NCI-H2029 (cell line): ENCODE measurements at places on chromosomes 3 and 15.

DNA sequence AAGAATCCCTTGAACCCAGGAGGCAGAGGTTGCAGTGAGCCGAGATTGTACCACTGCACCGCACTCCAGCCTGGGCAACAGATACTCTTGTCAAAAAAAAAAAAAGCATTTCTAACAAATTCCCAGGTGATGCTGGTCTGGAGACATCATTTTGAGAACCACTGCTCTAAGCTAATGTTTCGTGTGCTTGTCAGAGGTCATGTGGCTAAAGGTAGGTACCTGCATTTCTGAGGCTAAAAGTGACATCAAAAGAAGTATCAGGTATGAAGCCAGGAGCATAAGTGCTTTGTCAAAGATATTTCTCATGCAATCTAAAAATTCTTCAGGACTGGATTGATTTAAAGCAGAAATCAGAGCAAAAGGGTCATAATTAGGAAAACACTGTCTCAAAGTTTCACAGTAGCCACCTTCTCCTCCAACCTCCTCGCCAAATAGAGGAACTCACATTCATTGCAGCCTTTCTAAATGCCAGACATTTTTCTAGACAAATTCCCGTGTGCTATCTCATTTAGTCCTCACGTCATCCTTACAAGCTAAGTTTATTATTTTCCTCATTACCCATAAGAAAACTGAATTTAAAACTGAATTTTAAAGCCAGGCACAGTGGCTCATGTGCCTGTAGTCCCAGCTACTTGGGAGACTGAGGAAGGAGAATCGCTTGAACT lies 25.7 kb upstream of the GSK3B start:
- no peak for DNase-seq

GRCh38 chr3:88725440-88726165 lies 381.8 kb upstream of the EPHA3 start:
- DNase-seq, result no peak

- no peak for DNase-seq
Observed at GRCh38 chr3:159904455-159904854, 84.2 kb upstream of the IL12A start.

DNA sequence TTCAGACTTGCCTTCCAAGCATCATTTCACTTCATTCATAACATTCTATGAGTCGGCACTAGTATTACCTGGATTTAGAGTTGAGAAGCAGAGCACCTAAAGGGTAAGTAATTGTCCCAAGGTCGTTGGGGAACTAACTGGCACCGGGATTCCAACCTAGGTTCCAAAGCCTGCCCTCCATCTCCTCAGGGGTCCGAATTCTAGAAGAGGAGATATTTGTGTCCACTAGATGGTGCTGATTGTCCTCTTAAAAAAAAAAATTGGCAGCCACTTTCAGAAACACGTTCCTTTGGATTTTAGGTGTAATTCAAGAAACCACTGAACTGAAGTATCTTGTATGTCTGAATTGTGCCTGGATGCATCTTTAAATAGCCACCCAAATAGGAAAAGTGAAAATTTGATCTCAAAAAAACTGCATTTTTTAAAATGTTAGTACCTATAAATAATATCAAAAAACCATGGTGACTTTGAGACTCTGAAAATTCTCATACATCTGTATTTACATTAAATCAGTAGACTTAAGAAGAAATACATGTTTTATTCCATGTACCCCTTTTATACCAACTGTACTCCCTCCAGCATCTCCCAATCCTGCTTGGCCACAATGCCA lies 3.9 kb upstream of the FSIP1 start:
- peak; percentile 46 for DNase-seq

- no peak for DNase-seq
Observed at GRCh38 chr3:141218162-141218835, 13.3 kb upstream of the PXYLP1 start.

DNA sequence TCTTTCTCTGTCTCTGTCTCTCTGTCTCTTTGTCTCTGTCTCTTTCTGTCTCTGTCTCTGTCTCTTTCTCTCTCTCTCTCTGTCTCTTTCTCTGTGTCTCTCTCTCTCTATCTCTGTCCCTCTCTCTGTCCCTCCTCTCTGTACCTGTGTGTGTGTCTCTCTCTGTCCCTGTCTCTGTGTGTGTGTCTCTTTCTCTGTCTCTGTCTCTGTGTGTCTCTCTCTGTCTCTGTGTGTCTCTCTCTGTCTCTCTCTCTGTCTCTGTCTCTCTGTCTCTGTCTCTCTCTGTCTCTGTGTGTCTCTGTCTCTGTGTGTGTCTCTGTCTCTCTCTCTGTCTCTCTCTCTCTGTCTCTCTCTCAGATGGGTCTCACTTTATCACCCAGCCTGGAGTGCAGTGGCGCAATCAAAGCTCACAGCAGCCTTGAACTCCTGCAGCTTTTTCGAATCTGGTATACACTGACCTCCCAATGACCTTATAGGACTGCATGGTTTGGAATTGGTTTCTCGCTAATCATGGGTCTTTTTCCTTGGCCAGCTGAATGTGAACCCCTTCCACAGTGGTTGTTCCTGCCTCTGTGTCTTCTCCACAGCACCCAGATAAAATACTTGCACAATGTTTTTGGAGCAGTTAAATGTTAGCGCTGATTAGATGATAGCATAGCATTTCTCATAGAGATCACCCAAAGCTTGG lies 102.6 kb upstream of the KLHL25 start:
- DNase-seq, result no peak

GRCh38 chr3:119700920-119701734 lies 1.7 kb upstream of the CFAP91 start:
- peak; percentile 64 for DNase-seq

- no peak for DNase-seq
Observed at GRCh38 chr3:103992469-103992868, 1374.2 kb upstream of the ALCAM start.

- DNase-seq, result no peak
Observed at GRCh38 chr15:80350941-80351610, 53.1 kb upstream of the ARNT2 start.
